ENCODE measurements at places on chromosomes 11 and 22.

DNA sequence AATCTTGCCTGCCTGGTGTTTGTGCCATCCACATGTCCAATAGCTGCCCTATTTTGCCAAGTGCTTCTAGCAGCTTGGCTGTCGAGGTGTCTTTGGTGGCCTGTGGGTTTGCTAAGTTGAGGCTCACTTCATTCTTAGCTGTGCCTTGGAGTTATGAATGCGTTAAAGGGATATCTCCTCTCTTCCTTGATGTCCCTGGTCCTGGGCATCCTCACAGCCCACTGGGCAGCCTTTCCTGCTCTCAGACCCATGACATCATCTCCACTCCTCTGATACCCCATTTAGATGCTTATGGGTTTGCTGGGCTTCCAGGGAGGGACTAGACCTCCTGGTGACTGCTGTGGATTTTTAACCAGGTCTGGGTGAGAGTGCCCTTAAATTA lies 1.3 kb downstream of the LDLRAD3 start:
- no peak for DNase-seq

DNA sequence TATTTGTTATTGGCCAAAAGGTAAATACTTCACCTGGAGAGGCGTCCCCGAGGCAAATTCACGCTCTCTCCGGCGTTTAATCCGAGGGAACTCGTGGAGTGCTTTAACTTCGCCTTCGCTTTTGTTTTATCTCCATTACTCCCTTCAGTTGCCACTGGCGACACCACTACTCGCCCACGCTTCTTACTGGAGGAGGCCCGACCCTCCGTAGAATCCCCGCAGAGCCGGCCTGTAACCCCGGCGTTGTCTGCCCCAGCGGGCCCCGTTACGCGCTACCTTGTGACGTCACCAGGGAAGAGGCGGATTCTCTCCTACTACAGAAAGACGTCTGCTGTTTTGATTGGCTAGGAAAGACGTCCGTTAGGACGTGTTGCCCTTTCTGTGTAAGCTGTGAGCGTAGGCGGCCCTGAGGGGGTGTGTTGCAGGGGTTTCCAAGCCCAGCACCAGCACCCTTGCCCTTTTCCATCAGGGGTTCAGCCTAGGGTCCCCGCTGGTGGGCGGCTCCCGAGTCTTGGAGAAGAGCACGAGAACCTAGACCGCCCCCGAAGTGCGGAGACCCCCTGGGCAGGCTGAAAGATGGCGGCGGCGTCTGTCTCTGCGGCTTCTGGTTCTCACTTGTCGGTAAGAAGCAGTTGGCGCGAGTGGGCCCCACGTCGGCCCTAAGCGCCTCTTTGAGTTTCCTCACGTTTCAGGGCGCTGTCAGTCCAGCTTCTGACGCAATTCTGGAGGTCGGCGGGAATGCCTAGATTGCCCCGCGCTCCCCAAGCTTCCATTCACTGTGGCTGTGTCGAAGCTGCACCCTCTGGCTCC lies at the start of gene CEP57:
Gene CEP57, plus strand, starts transcription at position 376 of the 810 bp plus-strand sequence. Its CDS starts 201 bp downstream, at position 577.
- peak; percentile 99 for DNase-seq

- no peak for DNase-seq
Observed at GRCh38 chr11:113849713-113850112, 25.7 kb downstream of the USP28 start.

- no peak for DNase-seq
Observed at GRCh38 chr11:14463623-14464022, 36.0 kb downstream of the COPB1 start.

DNA sequence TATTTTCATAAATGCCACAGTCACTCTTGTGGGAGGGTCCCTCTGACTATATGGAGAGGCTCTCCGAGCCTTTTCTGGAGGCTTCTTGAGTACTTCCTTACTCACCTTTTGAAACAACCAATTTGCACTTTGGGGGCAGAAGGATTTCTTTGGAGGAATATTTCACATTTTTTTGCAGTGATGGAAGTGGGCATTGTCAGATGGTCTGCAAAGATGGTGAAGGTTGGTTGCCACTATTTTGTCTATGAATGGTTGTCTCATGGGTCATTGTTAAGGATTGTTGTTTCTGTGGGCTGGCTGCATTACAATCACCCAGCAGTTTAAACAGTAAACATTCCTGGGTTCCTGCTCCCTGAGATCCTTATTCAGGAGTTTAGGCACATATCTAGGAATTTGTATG lies 388.2 kb downstream of the TMEM135 start:
- DNase-seq, result peak; percentile 59

- DNase-seq, result no peak
Observed at GRCh38 chr22:50525858-50526107, 385 bp upstream of the SCO2 start.

GRCh38 chr11:93526641-93527583 lies 16.3 kb downstream of the SMCO4 start:
- DNase-seq, result no peak

GRCh38 chr11:45450189-45450588 lies 164.0 kb upstream of the SYT13 start:
- peak; percentile 20 for DNase-seq

DNA sequence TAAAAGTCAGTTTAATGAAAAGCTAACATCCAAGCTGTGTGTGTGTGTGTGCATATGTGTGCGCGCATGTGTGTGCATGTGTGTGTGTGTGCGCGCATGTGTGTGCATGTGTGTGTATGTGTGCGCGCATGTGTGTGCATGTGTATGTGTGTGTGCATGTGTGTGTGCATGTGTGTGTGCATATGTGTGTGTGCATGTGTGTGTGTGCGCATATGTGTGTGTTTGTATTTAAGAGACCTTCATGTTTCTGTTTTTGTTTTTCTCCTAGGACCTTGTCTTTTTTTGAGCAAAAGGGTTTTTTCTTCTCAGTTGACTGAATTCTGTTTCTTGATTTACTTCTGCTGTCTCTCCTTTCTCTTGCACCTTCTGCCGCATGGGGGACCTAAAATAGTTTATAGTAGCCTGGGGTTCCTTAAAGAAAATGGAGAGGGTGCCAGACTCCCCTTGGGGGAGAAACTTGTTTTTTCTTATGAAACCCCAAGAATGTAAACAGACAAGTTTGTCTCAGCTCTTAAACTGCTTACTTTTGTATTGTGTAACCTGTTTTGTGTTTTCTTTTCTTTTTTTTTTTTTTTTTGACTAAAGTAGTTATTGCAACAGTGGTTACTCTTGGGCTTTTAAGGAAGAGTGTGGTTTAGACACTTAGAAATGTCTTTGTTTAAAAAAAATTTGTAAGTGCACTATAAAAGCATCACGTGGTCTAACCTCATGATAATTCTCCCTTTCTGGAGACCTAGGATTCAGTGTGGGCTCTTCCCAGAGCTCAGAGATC lies 53.0 kb downstream of the OSBPL5 start:
- no peak for DNase-seq

- no peak for DNase-seq
Observed at GRCh38 chr11:71406681-71407080, 41.5 kb downstream of the DHCR7 start.

DNA sequence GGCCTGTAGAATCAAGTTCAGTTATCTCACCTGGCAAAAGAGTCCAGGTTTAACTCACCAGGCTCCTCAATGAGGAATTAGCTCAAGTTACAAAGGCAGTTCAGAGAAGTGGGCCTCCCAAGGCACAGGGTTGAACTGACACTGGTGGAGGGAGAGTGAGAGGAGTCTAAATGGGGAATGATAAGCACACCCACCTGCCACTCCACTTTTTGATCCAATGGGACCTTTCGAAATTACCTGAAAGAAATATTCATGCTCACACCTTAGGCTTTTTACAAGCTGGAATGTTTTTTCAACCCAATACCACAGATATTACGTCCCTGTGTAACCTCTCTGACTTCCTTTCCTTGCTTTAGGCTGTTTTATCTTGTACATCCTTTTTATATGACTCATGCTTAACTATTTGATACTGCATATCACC lies 642.7 kb upstream of the TENM4 start:
- DNase-seq, result no peak

- no peak for DNase-seq
Observed at GRCh38 chr11:75262961-75263852, 22.6 kb downstream of the TPBGL start.

GRCh38 chr11:83778596-83778995 lies 492.4 kb upstream of the CCDC90B start:
- DNase-seq, result no peak

DNA sequence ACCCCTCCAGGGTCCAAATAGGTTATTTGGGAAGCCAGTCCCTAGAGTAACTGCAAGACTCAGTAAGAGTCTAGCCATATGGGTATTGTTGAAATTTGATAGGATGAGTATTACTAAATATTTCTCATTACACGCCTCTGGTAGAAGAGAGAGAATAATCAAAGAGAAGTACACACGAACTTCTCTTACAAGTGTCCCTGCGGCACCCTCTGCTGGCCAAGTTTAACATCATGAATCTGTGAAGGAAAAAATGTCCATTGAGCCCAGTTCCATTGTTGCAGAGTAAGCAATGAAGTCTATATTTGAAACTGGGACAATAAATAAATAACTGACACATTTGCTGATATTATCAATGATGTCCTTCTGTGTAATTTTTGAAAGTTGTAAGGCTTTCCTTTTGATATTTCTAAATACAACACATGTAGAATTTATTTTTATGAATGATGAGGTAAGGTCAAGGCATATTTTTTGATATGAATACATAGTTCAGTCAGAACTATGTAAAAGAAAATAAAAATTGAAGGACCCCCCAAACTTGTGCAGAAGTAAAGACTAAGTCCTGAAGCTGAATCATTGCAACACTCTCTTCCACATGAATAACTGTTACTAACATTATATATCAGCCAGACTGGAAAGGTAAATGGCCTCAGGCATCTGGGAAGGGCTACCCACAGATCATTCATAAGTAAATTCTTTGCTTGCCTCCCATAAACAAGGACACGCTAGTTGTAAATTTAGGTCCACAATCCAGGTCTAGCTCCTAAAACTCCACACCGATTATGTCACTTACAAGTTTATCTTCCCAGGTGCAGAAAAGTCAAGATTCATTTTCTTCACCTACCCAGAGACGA lies 10.0 kb downstream of the OR51L1 start:
- DNase-seq, result peak; percentile 42

DNA sequence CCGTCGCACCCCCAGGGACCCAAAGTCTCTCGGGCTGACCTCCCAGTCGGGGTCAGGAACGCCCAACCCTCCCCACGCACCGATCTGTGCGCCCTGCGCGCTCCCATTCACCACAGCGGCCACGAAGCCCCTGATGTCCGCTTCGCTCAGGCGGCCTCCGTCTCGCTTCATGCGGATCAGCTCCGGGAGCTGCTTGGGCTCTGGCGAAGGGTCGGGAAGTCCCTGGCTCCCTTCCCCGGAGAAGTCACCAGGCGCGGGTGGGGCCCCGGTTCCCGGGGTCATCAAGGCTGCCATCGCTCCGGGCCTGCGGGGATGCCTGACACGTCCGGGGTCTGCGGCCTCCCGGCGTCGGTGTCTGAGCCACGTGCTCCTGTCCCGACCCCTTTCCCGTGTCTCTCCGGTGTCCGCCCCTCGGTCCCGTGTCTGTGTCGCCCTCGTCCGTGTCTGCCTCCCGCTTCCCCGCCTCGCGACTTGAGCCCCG lies 356 bp downstream of the TYMP start:
- no peak for DNase-seq

GRCh38 chr11:72826191-72826941 lies 12.2 kb downstream of the ATG16L2 start:
- DNase-seq, result no peak

GRCh38 chr11:57283231-57283990 lies 41.3 kb downstream of the TNKS1BP1 start:
- peak; percentile 19 for DNase-seq

- no peak for DNase-seq
Observed at GRCh38 chr11:35681163-35681767, 18.7 kb downstream of the TRIM44 start.

- peak; percentile 2 for DNase-seq
Observed at GRCh38 chr11:124310721-124311120, 3.0 kb downstream of the OR8D1 start.

DNA sequence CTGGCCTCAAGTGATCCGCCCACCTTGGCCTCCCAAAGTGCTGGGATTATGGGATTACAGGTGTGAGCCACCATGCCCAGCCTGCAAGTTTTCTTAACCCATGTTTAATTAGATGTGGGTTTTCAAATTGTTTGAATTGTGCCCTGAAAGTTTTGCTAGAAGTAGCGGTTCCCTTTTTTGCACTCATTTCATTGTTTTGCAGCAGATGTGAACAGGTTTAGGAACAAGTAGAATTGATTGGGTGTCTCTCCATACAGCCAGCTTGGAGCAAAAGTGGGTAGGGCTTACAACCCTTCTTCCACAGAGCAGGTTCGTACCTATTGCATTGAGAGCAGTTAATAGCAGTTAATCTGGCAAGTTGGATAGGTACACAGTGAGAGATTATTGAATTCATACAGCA lies 16.1 kb downstream of the EWSR1 start:
- no peak for DNase-seq

GRCh38 chr11:75563978-75564552 lies 2.0 kb downstream of the SERPINH1 start:
- DNase-seq, result peak; percentile 94

DNA sequence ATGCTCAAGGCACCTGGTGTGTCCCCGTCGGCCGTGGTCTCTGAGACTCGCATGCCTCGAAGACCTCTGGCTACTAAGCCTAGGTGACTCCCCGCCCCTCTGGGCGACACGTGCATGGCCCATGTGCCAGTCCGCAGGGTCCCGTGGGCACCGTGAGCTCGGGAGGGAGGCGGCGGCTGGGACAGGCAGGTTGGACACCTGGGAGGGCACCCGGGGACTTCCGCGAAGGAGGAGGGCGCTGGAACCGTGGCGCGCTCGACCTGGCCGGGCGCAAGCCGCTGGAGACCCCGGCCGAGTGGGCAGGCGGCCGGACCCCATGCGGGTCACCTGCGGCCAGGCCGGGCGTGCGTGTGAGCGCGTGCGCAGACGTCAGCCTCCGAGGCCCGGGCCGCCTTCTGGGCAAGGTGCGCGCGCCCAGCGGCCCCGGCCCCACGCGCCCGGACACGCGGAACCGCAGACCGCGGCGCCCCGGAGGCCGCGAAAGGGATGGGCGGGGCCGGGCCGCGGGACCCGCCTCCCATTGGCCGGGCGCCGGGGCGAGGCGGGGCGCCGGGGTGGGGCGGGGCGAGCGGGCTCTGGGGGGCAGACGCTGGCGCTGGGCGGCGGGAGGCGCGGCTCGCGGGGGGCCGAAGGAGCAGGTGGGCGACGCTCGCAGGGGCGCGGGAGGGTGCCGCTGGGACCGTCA lies 579 bp upstream of the RASD2 start:
- peak; percentile 38 for DNase-seq

GRCh38 chr11:34625576-34625975 lies 4.7 kb downstream of the EHF start:
- no peak for DNase-seq

DNA sequence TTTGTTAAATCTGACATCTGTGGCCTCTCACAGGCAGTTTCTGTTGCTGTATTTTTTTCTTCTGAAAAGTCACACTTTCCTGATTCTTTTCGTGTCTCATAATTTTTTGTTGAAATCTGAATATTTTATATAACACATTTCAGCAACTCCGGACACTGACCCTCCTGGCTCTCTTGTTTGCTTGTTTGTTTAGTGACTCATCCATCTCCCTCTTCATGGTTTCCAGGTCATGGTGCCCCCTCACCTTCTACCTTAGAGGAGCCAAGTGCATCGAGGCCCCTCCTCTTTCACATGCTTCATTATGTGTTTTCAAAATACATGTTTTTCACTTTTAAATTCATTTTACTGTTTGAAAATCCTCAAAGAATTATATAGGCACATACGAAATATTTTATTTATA lies 562.4 kb downstream of the OPCML start:
- DNase-seq, result no peak

Data from fibroblast of skin of right quadriceps (primary cell).